Suprapubic skin (tissue), 4 donors: ENCODE measurements at places on chromosomes 16 and 17. TPM values are rescaled to one million over a fixed set of nuclear protein-coding genes. Genes with fewer than 3 reads are reported as not detected.

DNA sequence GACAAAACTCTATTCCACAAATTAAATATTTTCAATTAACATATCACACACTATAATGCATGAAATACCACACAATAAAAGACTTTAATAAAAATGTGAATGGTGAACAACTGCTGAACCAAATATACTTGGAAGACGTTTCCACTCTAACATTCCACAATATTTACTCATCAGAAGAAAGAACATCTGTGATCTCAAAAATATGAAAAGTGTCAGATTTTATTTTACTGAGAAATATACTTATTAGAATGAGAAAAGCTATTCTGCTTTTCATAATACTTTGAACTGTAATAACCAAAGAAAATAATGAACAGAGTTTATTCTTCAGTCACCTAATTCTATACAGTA lies 181.8 kb upstream of the AXIN2 start:
- DNase-seq, result no peak

DNA sequence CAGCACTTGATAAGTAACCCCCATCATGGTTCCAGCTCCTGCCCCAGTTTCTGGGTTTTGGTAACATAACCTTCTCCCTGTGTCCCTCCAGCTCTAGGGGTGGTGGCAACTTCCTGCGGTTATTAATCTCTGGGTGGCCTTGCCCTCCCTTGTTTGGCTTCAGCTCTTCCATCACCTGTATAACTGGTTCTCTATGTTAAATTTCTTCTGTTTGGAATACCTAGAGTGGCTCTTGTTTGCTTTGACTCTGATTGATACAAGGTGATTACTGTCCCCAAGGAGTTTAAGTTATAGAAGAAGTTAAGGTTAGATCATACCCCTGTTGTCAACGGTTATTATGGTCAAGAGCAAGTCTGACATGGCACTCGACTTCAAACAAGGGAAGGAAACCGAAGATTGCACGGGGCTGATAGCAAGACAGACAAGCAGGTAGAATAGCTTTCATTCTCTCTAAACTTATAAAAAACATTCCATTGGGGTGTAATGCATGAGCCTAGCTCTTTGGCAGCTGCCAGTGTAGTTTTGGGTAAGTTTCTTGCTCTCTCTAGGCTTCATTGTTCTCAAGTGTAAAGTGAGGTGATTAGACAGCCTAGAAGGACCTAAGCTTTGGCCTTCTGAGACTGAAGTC lies 11.0 kb upstream of the CCR7 start:
- no peak for DNase-seq

DNA sequence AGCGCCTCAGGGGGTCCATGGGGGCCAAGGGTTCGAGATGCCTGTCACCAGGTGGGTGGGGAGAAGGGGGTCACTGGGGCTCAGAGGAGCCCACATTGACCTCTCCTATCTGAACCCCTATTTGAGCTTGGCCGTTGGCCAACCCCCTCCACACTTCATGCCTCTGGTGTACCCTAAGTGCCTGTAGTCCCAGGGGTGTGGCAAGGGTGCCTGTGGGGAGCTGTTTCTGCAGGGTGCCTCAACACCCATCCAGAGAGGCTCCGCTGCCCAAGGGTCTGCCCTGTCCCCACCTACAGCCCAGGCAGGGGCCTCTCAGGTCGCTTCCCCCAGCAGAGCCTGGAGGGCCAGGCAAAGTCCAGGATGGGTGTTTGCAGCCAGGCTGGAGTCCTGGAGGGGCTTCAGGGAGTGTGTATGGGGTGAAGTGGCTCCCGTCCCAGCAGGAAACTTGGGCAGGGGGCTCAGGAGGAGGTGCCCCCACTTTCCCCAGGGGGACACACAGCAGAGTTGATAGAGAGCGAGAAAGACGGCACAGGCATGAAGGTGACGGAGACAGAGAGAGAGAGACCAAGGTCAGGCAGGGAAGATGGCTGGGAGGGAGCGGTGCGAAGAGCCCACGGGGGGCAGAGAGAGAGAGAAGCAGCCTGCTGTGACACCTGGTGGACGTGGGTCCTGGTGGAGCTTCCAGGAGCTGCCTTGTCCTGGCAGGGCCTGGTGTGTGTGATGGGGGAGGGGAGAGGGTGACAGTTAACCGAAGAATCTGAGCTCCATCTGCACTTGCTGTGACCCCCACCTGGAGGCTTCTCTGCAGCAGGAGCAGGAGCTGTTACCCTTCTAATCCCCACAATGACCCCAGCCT lies at the start of gene SEPTIN12:
Gene SEPTIN12 (minus strand): TSS at position 719 of the 856 bp plus-strand sequence. CDS start 700 bp downstream, at position 19.
- no peak for DNase-seq

The GP2 gene
- total RNA-seq, result not detected

The BRIP1 gene
- 2.8 TPM for total RNA-seq
